ENCODE measurements at places on chromosomes 11 and 22.

GRCh38 chr11:34140149-34140548 lies 34.7 kb downstream of the NAT10 start:
- DNase-seq = no peak

GRCh38 chr11:109734566-109734965 lies 312.6 kb downstream of the C11orf87 start:
- no peak for DNase-seq

- peak; percentile 79 for DNase-seq
Measured at GRCh38 chr11:118911880-118912741, 13.6 kb downstream of the BCL9L start.

DNA sequence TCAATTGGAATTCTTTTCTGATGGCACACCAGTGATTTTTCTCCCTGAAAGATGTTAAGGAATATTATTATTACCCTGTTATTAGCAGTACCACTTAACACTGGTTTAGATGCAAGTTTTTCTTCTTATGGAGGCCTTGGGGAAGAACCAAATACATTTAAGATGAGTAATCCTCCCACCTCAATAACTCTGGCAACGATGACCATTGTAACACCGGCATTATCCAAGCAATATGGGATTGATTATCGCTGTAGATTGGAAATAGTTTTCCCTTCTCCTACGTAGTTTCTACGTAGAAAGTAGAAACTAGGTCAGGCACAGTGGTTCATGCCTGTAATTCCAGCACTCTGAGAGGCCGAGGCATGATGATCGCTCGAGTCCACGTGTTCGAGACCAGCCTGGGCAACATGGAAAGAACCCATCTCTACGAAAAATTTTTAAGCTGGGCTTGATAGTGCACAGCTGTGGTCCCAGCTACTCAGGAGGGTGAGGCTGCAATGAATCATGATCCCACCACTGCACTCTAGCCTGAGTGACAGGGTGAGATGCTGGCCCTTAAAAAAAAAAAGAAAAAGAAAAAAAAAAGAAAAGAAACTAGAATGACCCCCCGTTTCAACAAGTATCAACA lies 45.5 kb downstream of the PACSIN2 start:
- DNase-seq = no peak

DNA sequence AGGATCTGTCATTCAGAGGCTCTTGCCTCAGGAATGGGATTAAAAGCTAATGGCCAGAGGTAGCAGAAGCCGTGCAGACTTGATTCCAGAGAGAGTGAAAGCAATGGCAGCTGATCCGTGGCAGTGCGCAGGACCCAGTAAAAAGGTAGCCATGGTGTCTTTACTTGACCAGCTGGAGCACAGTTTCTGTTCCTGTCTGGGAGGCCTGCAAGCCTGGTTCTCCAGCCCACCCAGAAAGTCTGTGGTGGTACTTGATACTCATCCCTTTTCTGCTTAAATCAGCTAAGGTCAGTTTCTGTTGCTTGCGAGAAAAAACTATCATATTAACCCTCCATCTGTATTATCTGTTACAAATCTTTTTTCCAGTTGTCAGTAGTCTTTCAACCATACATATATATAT lies 86.7 kb downstream of the RPS6KA4 start:
- no peak for DNase-seq

GRCh38 chr11:21037850-21038249 lies 368.5 kb downstream of the NELL1 start:
- no peak for DNase-seq

DNA sequence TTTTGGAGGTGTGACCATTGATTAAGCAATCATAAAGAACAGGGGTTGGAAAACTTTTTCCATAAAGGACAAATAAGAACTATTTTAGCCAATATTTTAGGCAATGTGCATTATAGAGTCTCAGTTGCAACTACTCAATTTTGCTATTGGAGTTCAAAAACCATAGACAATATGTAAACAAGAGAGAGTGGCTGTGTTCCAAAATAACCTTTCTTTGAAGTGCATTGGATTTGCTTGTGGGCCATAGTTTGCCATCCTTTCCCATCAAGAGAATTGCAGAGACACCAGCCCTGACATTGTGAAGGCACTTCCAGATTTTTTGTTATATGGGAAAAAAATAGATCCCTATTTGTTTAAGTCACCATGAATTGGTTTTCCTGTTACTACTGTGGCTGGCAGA lies 63.3 kb upstream of the LARGE1 start:
- no peak for DNase-seq

GRCh38 chr11:73559743-73560142 lies 38.2 kb downstream of the FAM168A start:
- DNase-seq = no peak

DNA sequence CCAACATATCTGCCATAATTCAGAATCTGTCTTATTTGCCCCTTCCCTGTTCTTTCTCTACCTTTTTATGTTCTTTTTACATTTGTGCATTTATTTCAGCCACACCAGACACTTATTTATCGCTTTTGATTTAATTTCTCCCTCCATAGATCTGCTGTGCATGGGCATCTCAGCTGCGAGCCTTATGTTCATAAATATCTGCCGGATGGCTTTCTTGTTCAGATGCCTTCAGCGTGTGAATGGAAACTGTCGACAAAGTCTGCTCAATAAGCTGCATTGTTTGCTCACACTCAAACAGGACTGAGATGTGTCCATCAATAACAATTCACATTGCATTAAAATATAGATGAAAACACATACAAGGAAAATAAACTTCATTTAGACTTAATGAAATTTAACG lies 374.6 kb upstream of the FAT3 start:
- DNase-seq = no peak

GRCh38 chr11:106957030-106957482 lies 61.2 kb downstream of the GUCY1A2 start:
- no peak for DNase-seq

DNA sequence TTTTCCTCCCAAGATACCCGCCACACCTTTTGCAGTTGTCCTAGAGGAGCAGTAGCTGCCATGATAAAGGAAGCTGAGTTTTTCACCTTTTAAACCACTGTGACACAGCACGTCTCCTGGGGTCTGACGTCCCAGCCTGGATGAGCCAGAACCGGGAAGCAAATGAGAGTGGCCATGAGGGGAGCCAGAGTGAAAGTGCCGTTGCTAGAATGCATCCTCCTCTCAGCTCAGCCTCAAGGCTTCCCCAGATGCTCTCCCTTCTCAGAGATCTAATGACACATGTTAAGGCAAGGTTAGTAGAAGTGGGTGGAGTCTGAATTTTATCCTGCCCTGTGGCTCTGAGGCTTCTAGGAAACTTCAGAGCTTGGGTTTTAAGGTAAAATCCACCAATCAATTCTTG lies 23.4 kb upstream of the HTR3A start:
- no peak for DNase-seq

GRCh38 chr11:73270016-73270854 lies 1.9 kb upstream of the P2RY6 start:
- no peak for DNase-seq

DNA sequence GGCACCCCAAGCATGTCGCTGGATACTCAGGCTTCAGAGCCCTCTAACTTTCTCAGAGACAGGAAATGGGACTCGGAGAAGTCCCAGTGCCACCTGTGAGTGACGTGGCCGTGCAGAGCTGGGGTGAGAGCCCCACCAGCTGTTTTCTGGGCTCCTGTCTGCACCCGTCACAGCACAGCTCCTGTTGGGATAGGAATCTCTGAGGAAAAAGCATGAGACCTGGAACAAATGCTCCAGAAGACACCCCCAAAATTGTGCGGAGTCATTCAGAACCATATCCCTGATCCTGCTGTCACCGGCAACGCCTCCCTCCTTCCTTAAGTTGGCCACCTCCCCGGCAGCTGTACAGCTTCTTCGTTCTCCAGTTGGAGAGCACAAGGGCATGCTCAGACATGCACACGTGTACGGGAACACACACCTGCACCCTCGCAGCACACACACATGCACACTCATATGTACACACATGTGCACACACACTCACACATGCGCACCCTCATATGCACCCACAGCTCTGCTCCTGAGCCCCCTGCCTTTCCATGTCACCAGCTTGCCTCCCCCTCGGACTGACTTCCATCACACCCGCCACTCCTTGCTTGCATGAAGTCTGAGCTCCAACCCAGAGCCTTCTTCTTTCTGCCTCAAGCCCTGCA lies 1430.0 kb downstream of the BRD1 start:
- DNase-seq = no peak

- DNase-seq = no peak
Measured at GRCh38 chr11:95082576-95083001, 7.1 kb upstream of the ENDOD1 start.

DNA sequence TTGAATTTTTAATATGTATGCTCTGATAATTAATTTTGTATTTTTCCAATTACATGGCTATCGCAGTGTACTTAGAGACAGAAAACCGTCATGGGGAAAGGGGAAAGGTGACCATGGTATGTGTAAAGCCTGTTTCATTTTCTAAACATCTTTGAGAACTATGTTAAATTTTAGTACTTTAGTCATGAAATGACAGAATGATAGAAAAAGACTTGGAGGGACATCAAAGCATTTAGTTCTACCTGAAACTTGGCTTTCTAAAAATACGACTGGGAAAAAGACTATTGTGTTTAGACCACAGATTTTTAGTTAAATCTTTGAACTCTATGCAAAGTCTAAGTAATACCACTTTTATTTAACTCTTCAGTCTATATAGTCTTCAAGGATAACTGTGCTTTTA lies 54.1 kb downstream of the MAML2 start:
- DNase-seq = no peak

- no peak for DNase-seq
Measured at GRCh38 chr11:44104481-44105294, 9.2 kb downstream of the EXT2 start.

- no peak for DNase-seq
Measured at GRCh38 chr11:40273192-40273732, 1186.2 kb downstream of the LRRC4C start.

- no peak for DNase-seq
Measured at GRCh38 chr11:73667891-73668290, 21.5 kb downstream of the PLEKHB1 start.

- peak; percentile 22 for DNase-seq
Measured at GRCh38 chr11:9250139-9250582, 15.0 kb downstream of the DENND5A start.
